ENCODE measurements at places on chromosomes 5 and 9. TPM values are rescaled to one million over a fixed set of nuclear protein-coding genes. Genes with fewer than 3 reads are reported as not detected.

GRCh38 chr9:135060461-135061116, 26.9 kb upstream of the OLFM1 start:
- no peak overlapping the region for H3K27ac ChIP-seq
- H3K36me3 ChIP-seq, result no peaks in the 10 kb centered on the region
- H3K4me3 ChIP-seq, result no peak overlapping the region
- no peaks in the 10 kb centered on the region for H3K27me3 ChIP-seq
- no peak for DNase-seq

GRCh38 chr5:176800024-176800423, 10.3 kb upstream of the UNC5A start:
- H3K27me3 ChIP-seq, result no peaks in the 10 kb centered on the region
- H3K27ac ChIP-seq, result no peak overlapping the region
- no peaks in the 10 kb centered on the region for H3K36me3 ChIP-seq
- no peaks in the 10 kb centered on the region for H3K4me1 ChIP-seq
- H3K4me3 ChIP-seq, result no peak overlapping the region

DNA sequence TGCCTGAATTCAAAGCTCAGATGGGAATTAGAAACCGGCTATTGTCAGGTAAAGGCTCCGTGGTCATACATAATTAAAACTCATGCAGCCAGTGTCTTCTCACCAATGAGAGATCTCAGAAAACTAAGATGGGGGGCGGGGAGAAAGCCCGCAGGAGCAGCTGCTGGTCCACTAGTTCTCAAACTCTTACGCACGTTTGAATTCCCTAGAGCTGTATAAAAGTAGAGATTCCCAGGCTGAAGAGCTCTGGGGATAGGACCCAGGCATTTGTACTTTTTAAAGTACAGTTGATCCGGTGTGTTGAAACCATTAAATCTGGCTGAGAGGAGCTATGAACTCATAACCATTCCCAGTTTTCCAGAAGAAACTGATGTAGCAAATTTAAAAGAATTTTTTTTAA, 68.5 kb downstream of the FRMD3 start:
- H3K27me3 ChIP-seq, result no peaks in the 10 kb centered on the region
- H3K4me1 ChIP-seq, result no peaks in the 10 kb centered on the region
- no peak overlapping the region for H3K4me3 ChIP-seq
- no peaks in the 10 kb centered on the region for H3K36me3 ChIP-seq
- DNase-seq, result no peak

GRCh38 chr5:78594021-78594420, 54.6 kb downstream of the LHFPL2 start:
- H3K36me3 ChIP-seq, result no peaks in the 10 kb centered on the region
- H3K4me1 ChIP-seq, result peaks cover 28% of the 10 kb centered on the region
- DNase-seq, result no peak
- no peak overlapping the region for H3K4me3 ChIP-seq
- H3K27ac ChIP-seq, result peak overlapping the region; percentile 67
- no peaks in the 10 kb centered on the region for H3K27me3 ChIP-seq

- H3K36me3 ChIP-seq, result no peaks in the 10 kb centered on the region
- no peak for DNase-seq
- no peak overlapping the region for H3K4me3 ChIP-seq
- H3K4me1 ChIP-seq, result no peaks in the 10 kb centered on the region
- no peak overlapping the region for H3K27ac ChIP-seq
Observed at GRCh38 chr5:7435503-7435902, 39.6 kb downstream of the ADCY2 start.

GRCh38 chr9:18360005-18360404, 113.9 kb upstream of the ADAMTSL1 start:
- H3K27me3 ChIP-seq, result no peaks in the 10 kb centered on the region
- H3K27ac ChIP-seq, result no peak overlapping the region
- H3K4me3 ChIP-seq, result no peak overlapping the region

Gene BTNL9
- 5.9 TPM for total RNA-seq

Gene BARHL1
- not detected for total RNA-seq

Data from pancreas (tissue), 10 donors.